HEK293T (cell line): ENCODE measurements at places on chromosomes 12 and 14.

GRCh38 chr14:88271205-88271604 lies 51.9 kb downstream of the KCNK10 start:
- no peak for DNase-seq

DNA sequence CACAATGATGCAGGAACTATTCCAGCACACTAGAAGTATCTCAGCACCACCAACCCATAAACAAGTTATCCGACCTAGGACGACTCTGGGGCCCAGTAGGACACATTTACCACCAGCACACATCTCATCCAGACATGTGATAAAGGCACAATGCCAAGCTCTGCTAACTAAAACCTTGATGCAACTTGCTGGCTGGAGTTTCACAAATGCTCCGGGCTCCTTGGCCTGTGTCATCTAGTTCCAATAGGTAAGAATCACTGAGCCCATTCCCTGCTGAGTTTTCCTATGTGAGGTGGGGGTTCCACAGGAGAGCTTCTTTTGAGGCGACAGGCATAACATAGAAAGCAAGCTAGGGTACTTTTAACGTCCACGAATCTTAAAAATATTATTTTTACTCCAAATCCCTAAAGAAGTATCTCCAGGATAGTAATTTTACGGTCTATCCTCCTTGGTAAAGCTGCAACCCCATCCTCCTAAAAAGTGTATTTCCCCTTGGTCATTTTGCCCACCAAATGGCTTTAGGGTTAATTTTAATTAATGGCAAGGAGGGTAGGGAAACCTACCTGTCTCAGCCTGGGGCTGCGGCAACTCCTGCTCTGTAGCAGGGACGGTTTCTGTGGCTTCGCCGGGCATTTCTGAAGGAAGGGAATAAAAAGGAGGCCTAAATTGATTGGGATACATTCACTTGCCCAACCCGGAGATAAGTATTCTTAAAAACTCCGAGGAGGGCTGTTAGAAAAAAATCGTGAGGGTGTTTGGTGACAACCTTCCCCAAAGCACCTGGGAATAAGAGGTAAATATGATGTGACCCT lies 1.0 kb downstream of the NACA start:
- DNase-seq: no peak

DNA sequence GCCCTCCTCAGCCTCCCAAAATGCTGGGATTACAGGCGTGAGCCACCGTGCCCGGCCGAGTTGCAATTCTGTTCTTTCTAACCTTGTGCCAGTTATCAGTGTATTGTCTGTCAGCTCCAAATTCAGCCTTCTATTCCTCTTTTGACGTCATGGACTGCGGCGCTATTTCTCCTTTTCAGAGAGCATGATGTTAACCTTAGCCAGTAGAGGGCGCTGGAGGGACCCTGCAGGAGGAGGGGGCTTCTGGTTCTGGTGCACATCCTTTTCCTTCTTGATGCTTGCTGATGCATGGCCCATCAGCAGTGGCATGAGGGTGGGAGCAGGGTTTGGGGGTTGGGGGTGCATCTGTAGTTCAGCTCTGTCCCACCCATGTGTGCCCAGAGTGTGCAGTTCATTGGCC lies 179.3 kb upstream of the RMST start:
- DNase-seq: peak; percentile 27

GRCh38 chr14:27410981-27411380 lies 813.1 kb upstream of the NOVA1 start:
- DNase-seq: no peak

DNA sequence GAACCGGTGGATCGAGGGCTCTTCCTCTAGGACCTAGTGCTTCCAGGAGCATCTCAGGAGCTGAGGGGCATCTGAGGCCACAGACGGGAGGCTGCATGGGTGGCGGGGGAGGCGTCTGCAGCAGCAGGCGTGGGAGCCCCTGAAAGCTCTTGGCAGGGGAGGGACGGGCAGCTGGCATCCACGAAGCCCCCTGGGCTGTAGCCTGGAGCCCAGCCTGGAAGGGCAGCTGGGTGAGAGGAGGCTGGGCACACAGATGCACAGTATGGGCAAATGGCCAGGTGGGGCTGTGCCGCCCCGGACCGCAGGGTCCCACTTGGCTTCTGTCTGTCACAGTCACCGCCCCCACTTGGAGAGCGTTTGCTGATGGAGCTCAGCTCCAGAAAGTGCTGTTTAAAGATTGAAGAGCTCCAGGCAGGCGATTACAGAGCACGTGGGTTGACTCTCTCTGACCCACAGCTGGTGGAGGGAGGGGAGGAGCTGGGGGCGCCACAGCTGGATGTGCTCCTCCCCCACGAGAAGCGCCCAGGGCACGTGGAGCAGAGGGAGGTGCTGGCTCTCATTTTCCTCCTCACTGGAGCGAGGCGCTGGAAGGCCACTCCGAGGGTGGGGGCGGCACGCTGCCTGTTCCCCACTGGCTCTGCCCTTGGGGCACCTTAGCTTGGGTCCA lies 155.0 kb upstream of the C14orf180 start:
- DNase-seq: no peak

DNA sequence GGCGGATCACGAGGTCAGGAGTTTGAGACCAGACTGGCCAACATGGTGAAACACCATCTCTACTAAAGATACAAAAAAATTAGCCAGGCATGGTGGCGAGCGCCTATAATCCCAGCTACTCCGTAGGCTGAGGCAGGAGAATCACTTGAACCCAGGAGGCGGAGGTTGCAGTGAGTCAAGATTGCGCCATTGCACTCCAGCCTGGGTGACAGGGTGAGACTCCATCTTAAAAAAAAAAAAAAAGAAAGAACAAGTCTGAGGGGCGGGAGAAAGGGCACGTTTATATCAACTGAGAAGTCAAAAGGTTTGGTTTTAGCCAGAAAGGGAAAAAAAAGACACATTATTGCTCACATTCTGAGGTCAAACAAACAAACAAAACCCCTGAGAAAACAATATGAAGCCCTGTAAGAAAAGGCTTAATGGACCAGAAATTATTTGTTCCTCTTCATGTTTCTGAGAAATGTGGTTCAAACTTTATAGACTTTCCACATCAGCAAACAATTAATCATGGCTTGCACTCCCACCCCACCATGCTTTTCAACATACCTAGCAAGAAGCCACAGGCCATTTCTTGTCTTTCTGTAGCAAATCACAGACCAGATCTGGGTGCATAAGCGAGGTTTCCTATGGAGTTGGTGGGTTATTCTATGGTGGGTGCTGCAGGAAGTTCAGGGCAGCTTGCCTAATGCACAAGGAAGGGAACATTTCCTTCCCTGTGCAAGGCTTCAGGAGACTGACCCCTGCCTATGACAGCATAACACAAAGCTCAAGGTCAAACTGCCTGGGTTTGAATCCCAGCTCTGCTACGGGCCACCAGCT lies 80.1 kb downstream of the SSPN start:
- no peak for DNase-seq

DNA sequence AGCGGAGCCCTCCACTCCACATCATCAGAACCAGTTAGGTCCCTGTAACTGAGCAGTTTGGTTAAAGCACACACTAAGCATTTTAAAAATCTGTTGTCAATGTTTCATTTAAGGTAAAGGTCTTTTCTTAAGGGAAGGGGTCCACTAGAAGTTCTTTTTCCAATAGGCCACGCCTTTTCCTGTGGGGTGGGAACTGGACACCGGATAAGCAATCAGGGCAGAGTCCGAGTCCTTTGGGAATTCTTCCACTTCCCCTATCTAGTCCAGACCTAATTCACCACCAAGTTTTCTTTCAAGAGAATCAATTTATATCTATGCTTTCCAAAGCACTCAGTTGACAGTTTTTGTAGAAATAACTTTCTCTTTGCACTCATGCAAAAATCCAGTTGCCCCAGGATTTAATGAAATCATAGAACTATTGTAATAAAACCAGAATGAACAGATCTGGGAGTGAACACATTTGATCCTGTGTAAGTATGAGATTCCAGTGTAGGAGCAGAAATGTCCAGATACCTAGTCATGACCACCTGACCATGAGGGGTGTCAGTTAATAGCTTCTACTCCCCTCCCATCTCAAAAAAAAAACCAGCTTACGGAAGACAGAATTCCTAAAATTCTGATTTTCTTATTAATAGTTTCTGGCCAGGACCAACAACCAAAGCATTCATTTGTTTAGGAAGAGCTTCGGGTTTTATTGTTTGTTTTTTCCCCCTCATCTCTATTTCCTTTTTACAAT lies 11.7 kb downstream of the VPS37B start:
- DNase-seq: no peak

DNA sequence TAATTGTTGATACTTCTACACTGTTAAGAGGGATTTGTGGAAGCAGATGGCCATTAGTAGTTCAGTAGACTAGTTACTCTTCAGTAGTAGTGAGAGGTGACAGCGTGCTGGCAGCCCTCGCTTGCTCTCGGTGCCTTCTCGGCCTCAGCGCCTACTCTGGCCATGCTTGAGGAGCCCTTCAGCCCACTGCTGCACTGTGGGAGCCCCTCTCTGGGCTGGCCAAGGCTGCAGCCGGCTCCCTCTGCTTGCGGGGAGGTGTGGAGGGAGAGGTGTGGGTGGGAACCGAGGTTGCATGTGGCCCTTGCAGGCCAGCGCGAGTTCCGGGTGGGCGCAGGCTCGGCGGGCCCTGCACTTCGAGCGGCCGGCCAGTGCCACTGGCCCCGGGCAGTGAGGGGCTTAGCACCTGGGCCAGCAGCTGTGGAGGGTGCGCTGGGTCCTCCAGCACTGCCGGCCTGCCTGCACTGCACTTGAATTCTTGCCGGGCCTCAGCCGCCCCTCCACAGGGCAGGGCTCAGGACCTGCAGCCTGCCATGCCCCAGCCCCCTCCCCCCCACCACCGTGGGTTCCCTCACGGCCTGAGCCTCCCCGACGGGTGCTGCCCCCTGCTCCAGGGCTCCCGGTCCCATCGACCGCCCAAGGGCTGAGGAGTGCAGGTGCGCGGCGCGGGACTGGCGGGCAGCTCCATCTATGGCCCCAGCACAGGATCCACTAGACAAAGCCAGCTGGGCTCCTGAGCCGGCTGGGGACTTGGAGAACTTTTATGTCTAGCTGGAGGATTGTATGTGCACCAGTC lies 139.3 kb downstream of the NUBPL start:
- DNase-seq: no peak

- no peak for DNase-seq
Measured at GRCh38 chr12:28937196-28937595, 211.9 kb upstream of the FAR2 start.

GRCh38 chr12:122878780-122879612 lies 16.9 kb downstream of the VPS37B start:
- no peak for DNase-seq

DNA sequence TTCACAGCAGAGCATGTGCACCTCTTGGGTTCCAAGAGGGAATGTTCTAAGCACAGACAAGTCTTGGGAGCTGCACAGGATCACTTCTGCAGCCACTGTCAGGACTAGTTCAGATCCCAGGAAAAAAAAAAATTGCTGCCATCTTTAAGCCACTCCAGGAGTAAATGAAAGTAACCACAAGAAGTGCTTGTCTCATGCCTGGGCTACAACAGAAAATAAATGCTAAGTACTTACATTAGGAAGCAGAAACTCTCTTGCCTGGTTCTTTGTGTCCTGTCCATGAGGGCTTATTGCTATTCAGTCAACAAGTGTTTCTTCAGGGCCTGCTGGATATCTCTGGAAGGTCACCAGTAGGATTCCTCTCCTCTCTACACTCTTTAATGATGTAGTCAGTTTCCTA lies 176.1 kb downstream of the KTN1 start:
- no peak for DNase-seq

GRCh38 chr12:123153906-123154305 lies 3.0 kb upstream of the PITPNM2 start:
- no peak for DNase-seq

- no peak for DNase-seq
Measured at GRCh38 chr14:46230540-46230939, 421.0 kb downstream of the RPL10L start.

DNA sequence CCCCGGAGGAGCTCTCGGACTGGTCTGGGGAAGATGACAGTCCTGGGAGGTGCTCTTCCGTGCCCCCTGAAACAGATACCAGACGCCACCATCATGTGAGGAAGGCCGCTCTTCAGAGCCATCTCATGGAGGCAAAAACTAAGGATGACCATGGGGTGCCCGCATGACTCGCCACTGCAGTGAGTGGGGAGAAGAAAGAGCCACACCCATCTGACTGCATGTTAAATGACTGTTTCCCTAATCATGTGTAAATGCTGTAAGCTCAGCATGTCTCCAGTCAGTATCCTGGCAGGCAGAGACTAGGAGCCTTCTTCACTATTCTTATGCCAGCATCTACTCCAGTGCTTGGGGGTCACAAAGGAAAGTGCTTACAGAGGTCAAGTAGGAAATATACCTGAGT lies 4.0 kb downstream of the STON2 start:
- no peak for DNase-seq

- DNase-seq: no peak
Measured at GRCh38 chr12:43969882-43970281, 134.0 kb downstream of the TMEM117 start.

DNA sequence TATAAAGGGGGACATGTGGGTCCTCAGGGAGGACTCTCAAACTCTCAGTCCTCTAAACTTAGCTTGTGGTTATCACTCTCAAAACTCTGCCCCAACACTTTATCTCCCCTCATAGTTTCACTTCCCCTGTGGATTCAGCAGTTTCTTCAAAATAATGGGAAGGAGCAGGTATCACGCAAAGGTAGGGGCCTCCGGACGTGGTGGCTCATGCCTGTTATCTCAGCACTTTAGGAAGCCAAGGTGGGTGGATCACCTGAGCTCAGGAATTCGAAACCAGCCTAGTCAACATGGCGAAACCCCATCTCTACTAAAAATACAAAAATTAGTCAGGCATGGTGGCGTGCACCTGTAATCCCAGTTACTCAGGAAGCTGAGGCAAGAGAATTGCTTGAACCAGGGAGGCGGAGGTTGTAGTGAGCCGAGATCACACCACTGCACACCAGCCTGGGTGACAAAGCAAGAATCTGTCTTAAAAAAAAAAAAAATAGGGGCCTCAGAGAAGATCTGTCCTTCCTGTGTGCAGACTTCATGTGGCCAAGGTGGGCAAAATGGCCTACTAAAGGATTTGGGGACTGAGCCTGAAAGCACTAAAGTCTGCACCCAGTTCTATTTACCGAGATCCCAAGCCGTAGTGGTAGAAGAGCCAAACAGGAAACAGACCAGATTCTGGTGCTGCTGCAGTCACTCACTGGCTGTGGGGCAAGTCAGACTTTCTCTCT lies 6.4 kb downstream of the ITGB7 start:
- DNase-seq: no peak

GRCh38 chr12:47520029-47520428 lies 185.8 kb downstream of the RPAP3 start:
- no peak for DNase-seq
